ENCODE measurements at places on chromosomes 2 and 18.

DNA sequence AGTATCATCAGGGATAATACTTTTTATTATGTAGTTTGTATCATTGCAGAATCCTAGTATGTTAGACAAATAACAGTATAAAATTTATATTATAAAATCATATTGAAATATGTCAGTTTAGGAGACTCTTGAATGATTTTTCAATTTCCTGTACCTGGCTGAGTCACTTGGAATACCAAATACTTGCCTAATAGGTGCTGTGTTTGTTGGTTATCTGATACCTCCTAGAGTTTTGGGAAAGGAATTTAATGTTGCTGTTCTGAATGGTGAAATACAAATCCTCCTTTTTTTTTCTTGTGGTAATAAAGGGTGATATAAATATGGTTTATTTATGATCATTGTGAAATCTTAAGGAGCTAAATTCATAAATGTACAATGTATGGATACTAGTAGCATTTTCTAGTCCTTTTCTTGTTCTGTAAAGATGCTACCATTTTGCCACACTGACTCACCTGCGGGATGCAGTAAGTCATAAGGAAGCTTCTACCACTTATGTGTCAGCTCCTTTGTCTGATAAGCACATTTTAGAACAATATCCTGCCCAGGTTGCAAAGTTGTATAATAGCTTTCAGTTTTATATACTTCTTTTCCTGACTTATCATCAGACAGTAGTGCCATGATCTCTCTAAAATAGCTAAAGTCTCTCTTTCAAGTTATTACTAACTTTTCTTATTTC, 465.5 kb downstream of the XIRP2 start:
- no peak for DNase-seq

GRCh38 chr18:55862693-55863390, 274.9 kb upstream of the TCF4 start:
- no peak for DNase-seq

DNA sequence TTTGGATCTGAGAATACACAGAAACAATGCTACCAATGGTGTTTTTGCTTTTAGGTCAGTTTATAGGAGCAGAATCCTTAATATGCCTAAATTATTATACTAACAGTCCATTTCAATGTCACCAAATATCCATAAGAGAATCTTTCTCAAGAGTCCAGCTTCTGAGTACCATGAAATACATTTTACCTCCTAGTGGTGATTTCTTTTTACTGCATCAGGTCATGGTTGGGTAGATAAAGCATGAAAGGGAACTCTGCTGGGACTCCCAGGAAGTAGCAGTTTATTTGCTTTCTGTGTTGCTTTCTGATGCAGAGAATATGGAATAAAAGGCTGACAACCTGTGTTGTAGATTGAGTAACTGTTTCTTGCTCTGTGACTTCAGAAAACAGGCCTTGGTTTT, 115.6 kb downstream of the PPP1R1C start:
- no peak for DNase-seq

- DNase-seq = no peak
Measured at GRCh38 chr2:183898641-183899040, 699.7 kb upstream of the ZNF804A start.

DNA sequence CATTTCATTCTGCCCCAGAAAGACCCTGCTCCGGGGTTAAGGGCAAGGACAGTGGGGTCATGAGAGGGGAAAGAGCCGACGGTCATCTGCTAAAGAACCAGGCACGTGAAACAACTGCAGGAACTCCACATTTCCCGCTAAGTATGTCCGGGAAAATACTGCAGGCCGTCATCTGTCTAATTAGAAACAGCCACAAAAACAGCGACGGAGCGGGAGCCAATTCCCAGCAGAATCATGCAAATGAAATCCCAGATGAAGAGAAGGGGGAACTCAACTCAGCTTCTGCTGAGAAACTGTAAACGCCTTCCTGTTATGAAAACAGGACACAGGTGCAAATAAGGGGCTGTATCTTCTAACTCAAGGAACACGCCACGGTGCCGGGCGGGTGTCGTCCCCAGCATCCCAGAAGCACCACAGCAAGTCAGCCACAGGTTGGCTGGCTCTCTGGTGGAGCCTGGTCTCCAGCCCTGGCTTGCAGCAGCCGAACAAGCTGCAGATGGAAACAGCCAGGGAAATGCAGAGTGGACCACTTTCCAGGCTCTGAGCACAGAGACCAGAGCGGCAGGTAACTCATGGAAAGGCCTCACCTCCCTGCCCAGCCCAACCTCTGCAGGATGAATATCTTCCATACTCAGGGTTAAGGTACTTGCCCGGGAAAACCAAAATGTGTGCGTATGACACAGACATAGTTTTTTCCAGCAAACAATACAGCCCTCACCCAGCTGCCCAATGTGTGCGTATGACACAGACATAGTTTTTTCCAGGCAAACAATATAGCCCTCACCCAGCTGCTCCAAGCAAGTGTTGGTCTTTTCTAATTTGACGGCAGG, 28.9 kb downstream of the PXDN start:
- no peak for DNase-seq

- DNase-seq = peak; percentile 36
Measured at GRCh38 chr2:238061315-238062202, 758 bp downstream of the SCLY start.

DNA sequence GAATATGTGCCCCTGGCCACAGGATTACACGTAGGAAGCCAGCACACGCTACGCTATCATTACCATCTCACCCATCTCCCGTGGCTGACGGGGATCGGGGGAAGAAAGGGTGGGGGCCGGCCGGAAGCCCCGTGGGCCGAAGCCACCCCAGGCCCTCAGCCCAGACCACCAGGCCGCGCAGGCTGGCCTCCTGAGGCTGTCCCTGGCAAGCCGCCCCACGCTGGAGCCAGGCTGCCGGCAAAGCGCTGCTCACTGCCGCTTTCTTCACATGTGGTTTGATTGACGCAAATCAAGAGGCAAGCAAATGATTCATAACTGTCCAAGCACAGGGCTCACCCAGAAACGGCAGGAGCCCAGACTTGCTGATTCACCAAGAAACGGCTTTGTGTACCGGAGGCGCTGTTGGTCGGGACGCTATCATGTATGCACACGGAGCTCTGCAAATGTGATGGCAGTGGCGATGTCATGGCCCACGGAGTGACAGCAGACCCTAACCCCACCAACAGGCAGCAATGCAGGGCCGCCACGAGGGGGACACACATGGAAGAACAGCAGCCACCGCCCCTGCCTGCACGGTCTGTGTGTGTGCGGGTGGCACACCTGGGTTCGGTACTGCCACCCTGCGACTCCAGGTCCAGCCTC, 125.7 kb downstream of the HDAC4 start:
- peak; percentile 89 for DNase-seq

DNA sequence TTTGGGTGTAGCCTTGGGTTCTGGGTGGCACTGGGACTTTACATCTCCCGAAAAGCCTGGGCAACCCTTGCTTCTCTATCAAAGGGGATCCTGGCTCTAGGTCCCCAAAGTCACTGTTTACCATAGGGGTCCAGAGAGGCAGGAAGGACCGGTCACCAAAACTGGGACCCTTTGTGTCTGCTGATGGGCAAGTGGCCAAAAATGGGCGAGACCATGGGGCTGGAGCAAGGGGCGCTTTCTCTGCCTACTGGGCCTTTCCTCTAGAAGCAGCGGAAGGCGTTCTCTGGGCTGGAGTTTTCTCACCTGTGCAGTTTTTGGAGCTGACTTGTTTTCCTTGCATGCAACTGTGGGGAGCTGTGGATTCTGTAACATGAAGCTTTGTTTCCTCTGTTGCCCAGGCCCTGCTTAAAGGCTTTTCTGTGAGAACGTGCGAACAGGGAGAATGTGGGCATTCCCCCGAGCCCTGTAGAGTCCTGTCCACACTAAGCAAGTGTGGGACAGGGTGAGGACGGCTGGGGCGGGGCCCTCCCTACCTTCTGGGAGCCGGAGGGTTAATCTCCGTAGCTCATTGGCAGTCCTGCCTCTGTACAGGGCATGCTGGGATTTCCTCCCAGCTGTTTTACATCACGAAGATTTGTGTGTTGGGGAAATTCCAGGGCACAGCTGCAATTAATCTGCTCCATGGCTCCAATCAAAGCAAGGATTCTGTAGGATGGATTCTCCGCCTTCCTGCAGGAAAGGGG, 50.2 kb downstream of the TGOLN2 start:
- DNase-seq = no peak

DNA sequence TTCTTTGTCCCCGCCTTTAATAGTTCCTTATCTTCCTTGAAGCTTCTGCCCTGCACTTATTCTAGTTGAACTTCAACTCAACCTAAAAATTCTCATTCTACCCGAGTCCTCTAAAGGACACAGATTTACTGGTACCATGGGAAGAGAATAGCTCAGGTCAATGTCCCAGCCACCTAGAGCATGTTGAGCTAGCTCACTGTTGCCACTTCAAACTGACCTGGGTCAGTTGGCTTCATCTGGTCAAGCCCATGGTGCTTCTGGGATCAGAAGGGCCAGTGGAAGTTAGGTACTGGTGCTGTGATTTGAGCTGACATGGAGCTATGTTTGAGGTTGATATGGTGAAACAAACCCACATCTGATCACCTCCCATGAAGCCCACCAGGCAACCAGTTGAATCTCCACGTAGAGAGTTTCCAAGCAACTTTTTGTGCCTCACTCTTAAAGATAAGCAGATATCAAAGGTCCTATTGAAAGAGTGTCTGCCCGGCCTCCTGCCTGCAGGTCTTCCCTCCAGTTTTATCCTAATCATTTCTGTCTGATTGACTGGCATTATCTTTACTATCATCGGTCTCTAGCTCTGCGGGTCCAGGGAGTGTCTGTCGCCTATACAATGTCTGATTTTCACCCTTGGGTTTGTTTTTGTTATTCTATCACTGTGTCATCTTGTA, 17.2 kb downstream of the GREB1 start:
- no peak for DNase-seq

- DNase-seq = no peak
Measured at GRCh38 chr2:31553362-31553761, 27.4 kb downstream of the SRD5A2 start.

- no peak for DNase-seq
Measured at GRCh38 chr2:127721311-127721977, 20.1 kb downstream of the SFT2D3 start.

DNA sequence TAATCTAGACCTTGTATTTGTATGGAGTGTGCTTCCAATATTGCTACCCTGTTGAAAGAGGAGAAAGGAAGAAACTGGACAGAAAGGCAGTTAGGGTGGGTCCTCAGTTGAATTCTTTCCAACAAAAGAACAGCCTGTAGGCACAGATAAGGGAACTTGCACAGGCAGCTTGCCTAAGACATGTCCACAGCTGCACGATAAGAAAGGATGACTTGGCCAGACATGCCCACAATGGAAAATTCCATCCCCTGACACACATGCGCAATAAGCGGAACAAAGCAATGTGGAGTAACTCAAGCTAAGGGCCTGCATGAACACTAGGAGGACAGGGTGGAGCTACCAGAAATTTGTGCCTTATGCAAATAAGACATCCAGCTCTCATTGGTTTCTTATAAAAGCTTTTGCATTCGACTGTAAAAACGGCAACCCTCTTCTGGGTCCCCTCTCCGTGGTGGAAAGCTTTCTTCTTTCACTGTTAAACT, 1084.7 kb upstream of the NXPH2 start:
- no peak for DNase-seq

GRCh38 chr2:231683292-231684235, 24.8 kb upstream of the PTMA start:
- no peak for DNase-seq

- no peak for DNase-seq
Measured at GRCh38 chr2:189293164-189293563, 113.6 kb upstream of the COL5A2 start.

DNA sequence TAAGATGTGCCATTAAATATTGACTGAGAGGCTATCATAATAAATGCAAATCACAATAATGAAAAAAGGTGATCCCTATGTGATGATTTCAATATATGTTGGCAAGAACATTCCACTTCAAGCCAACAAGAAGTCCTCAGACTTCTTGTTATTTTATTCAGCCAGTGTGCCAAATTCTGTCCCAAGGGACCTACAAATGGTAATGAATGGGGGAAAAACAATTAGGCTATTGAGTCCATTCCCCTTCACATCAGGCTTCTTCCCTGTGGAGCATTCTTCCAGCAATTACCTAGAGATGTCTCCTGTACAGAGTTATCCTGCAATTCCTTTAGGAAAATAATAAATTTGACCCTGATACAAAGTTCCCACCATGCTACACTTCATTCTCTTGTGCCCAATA, 144.4 kb downstream of the PIEZO2 start:
- no peak for DNase-seq

DNA sequence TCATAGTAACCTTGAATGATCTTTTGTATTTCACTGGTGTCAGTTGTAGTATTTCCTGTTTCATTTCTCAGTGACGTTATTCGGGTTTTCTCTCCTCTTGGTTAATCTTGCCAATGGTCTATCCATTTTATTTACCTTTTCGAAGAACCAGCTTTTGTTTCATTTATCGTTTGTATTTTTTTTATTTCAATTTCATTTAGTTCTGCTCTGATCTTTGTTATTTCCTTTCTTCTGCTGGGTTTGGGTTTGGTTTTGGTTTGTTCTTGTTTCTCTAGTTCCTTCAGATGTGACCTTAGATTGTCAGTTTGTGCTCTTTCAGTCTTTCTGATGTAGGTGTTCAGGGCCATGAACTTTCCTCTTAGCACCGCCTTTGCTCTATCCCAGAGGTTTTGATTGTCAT, 36.7 kb downstream of the SP140 start:
- DNase-seq = no peak

- DNase-seq = no peak
Measured at GRCh38 chr18:74492259-74492658, 3.9 kb upstream of the CNDP2 start.

DNA sequence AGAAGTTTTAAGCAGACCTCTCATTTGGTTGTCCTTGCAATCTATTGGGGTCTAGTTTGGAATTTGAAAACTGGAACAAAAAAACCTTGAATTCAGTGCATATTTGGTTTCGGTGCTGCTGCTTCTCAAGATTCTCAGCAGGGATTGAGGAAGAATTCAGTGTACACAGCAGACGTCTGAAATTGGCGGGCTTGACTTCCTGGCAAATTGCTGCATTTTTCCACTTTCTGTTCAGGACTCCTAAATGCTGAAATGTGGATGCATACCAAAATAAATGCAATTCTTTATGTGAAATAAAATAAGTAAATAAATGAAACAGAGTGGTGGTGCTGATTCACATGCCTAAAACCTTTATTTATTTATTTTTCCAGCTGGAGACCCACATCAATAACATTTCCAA, 332.4 kb upstream of the KYNU start:
- DNase-seq = no peak

GRCh38 chr2:3168230-3168891, 209.3 kb downstream of the EIPR1 start:
- no peak for DNase-seq

DNA sequence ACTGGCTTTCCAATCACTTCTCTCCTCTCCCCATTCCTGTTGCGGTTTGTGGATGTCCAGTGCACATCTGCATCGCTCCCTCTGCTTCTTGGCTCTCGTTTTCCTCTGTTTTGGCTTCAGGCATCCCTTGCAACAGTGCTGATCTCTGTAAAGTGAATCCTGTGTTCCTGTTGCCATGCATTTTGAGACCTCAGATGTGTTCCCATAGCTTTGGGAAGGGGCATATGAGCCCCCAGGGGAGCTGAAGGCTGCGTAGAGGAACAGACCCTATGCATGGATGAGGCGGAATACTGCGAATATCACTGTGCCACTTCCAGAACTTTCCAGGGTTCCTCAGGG, 168.4 kb upstream of the HAAO start:
- DNase-seq = no peak

DNA sequence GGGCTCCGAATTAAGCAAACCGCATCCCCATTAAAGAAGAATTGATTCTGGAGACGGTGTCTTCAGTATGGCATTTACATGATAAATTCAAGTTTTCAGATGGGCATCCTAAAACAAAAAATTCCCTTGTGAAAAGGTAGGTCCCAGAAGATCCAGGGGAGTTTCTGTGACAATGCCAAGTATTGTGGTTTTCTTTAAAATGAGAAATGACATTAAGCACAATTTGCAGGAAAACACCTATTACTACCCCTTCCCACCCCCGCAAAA, 689 bp upstream of the YWHAQ start:
- no peak for DNase-seq
